ENCODE measurements at places on chromosomes 2 and 18. TPM values are rescaled to one million over a fixed set of nuclear protein-coding genes. Genes with fewer than 3 reads are reported as not detected.

DNA sequence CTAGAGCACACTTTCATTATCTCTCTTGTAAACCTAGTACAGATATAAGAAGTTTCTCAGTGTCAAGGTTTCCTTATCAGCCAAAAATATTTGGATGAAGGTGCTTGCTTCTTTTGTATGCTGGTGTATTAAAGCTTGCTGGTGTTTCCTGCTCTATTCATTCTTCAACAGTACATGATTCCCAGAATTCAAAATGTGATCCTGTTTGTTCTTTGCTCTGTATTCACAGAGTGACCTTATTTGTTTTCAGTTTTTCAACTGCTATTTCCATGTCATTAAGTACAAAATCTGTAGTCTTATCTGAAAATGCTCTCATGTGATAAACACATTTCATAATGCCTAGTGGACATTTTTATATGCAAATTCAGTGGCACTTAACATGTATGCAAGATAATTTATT lies 1185.8 kb downstream of the SUCLG1 start:
- no peak for DNase-seq
- H3K4me3 ChIP-seq = no peak overlapping the region
- H3K27me3 ChIP-seq = no peaks in the 10 kb centered on the region
- no peaks in the 10 kb centered on the region for H3K36me3 ChIP-seq

- DNase-seq = no peak
- H3K36me3 ChIP-seq = no peaks in the 10 kb centered on the region
- no peaks in the 10 kb centered on the region for H3K4me1 ChIP-seq
- no peak overlapping the region for H3K4me3 ChIP-seq
- H3K27me3 ChIP-seq = no peaks in the 10 kb centered on the region
Observed at GRCh38 chr2:6845312-6845711, 20.4 kb downstream of the CMPK2 start.

DNA sequence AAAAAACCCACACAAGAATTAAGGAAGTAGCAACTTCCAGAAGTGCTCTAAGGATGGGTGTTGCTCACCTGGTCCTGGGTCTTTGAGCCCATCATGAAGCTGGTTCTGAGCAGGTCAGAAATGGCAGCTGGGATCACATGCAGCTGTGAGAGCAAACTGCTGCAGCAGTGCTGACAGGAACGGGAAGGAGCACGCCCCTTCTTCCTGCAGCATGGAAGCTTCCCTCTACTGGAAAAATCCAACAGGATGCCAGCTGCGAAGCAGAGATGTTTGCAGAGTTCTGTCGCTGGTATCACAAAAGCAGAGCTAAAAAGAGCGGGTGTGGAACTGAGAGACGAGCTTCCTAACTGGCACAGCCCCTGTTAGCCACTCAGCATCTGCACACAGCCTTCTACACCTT lies 33.7 kb downstream of the EIF4E2 start:
- H3K27me3 ChIP-seq = no peaks in the 10 kb centered on the region
- H3K27ac ChIP-seq = no peak overlapping the region
- H3K36me3 ChIP-seq = no peaks in the 10 kb centered on the region
- H3K4me1 ChIP-seq = no peaks in the 10 kb centered on the region
- no peak for DNase-seq

DNA sequence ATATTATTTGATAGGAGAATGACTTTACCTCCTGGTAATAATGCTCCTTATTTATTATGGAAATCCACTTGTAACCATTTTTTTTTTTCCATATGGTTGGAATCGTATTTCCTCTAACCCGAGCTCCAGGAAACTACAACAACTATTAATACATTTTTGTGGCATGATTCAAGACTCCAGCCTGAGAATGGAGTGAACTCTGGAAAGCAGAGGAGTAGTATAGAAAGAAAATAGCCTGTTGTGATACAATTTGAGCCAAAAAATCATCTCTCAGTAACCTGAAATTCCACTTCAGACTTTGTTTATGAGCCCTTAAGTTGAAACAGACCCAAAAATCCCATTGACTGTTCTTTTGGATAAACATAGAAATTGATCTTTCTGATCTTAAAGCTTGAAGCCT lies 921.1 kb downstream of the SOCS6 start:
- no peaks in the 10 kb centered on the region for H3K4me1 ChIP-seq
- no peak for DNase-seq
- no peaks in the 10 kb centered on the region for H3K27me3 ChIP-seq
- no peak overlapping the region for H3K4me3 ChIP-seq
- H3K36me3 ChIP-seq = no peaks in the 10 kb centered on the region
- no peak overlapping the region for H3K27ac ChIP-seq

DNA sequence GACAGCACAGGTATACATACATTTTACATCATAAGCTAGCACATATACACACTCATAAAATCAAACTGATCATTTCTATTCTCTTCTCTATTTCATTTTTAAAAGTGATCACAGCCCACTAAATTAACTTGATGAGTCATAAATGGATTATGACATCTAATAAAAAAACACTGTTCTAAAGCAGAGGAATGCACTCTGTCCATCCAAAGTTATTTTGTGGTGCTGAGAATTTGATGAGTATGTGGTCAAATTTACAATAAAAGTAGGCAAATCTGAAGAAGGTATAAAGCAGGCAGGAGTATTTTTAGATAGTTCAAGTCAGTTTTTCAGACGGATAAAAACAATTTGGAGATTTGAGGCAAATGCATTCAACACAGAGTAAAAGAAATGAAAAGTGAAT lies 104.4 kb downstream of the NOL4 start:
- H3K27me3 ChIP-seq = no peaks in the 10 kb centered on the region
- no peak overlapping the region for H3K4me3 ChIP-seq
- DNase-seq = no peak

DNA sequence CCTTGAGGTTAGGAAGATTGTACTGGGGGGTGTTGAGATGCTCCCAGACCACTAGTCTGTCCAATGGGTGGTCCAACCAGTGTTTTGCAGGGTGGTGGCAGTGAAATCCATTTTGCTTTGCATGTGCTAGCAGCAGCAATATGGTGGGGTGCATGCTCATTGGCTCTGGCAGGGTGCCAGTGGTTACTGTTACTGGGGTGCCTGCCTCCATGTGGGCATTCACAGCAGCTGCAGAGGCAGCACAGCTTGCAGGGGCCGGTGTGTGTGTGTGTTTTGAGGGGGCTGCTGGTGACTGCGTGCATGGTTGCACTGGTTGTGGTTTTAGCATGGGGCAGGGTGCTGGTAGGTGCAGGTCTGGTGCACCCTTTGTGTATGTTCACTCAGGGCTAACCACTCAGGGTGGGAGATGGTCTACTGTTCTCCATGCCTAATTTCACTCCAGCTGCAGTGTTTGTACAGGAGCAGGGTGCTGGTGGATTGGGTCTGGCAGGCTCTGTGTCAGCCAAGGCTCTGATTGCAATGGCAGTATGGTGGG lies 265.4 kb downstream of the NUP35 start:
- H3K27ac ChIP-seq = no peak overlapping the region
- H3K27me3 ChIP-seq = no peaks in the 10 kb centered on the region
- H3K4me3 ChIP-seq = no peak overlapping the region
- H3K4me1 ChIP-seq = no peaks in the 10 kb centered on the region
- no peaks in the 10 kb centered on the region for H3K36me3 ChIP-seq

GRCh38 chr2:171487803-171488259 lies 34.4 kb upstream of the CYBRD1 start:
- H3K4me1 ChIP-seq = no peaks in the 10 kb centered on the region
- H3K36me3 ChIP-seq = no peaks in the 10 kb centered on the region
- H3K27me3 ChIP-seq = no peaks in the 10 kb centered on the region

DNA sequence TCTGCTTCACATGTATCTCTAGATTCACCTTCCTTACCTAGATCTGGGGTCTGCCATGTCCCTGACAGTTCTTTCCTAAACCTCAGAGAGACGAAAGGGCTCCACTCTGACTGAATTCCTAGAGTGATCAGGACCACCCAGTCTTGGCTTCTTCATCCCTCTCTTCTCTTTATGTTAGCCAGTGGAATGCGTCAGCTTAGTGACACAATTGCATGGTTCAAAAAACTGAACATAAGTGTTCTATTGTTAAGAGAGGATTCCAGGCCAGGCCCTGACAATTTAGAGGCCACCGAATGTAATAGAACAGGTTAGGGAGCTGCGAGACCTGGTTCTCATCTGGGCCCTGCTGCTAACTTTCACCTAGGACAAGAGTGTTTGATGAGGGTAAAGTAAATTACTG lies 10.0 kb downstream of the PRELID3A start:
- no peak overlapping the region for H3K4me3 ChIP-seq
- H3K27me3 ChIP-seq = no peaks in the 10 kb centered on the region
- H3K27ac ChIP-seq = no peak overlapping the region
- H3K36me3 ChIP-seq = no peaks in the 10 kb centered on the region

DNA sequence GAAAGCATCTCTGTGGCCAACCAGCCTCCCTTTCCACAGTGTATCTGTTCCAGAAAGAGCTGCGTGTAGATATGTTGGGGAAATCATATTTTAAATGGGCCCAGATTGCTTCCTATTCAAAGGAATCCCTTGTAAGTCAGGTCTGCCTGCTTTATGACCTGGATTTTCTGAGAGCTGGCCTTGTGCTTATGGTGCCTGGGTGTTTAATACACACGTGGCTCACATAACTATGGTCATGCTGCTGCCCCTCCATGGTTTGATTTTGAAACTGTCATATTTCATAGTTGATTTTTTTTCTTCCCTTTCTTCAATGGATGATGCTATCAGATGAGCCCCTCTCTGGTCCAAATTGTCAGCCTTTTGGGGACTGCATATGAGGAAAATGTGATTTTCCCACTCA lies 111.5 kb upstream of the CNGA3 start:
- H3K27ac ChIP-seq = no peak overlapping the region
- no peaks in the 10 kb centered on the region for H3K4me1 ChIP-seq
- no peaks in the 10 kb centered on the region for H3K36me3 ChIP-seq
- no peak for DNase-seq

GRCh38 chr18:35201256-35201931 lies 39.4 kb upstream of the ZNF397 start:
- no peak overlapping the region for H3K27ac ChIP-seq
- no peaks in the 10 kb centered on the region for H3K27me3 ChIP-seq
- no peak for DNase-seq

DNA sequence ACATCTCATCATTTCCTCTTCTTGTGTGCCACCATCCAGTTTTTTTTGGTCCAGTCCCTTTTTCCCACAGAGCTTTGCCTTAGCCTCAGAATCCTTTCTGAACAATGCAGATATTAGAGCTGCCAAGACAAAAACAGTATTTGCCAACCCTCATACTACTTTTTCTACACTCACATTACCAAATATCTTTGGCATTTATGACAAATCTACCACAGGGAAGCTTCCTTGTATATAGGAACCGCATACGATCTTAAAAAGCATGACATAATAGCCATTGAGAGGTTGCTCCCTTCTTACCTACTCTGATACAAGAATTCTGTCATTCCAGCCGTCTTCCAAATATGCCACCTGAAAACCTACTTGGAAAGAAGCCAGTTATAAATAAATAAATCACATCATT lies 9.4 kb downstream of the ZNF24 start:
- no peaks in the 10 kb centered on the region for H3K36me3 ChIP-seq
- no peak overlapping the region for H3K4me3 ChIP-seq
- no peaks in the 10 kb centered on the region for H3K27me3 ChIP-seq

GRCh38 chr18:33849731-33850130 lies 271.7 kb downstream of the ASXL3 start:
- H3K27ac ChIP-seq = no peak overlapping the region
- DNase-seq = no peak
- H3K36me3 ChIP-seq = no peaks in the 10 kb centered on the region

GRCh38 chr18:10230072-10230471 lies 224.4 kb upstream of the APCDD1 start:
- no peaks in the 10 kb centered on the region for H3K36me3 ChIP-seq
- DNase-seq = no peak

GRCh38 chr2:230137902-230138539 lies 69.3 kb upstream of the SLC16A14 start:
- no peak overlapping the region for H3K27ac ChIP-seq
- H3K36me3 ChIP-seq = no peaks in the 10 kb centered on the region
- no peak overlapping the region for H3K4me3 ChIP-seq
- no peaks in the 10 kb centered on the region for H3K4me1 ChIP-seq
- no peak for DNase-seq
- H3K27me3 ChIP-seq = no peaks in the 10 kb centered on the region

GRCh38 chr2:42937171-42937875 lies 144.9 kb upstream of the HAAO start:
- no peaks in the 10 kb centered on the region for H3K4me1 ChIP-seq
- no peak overlapping the region for H3K27ac ChIP-seq
- peak; percentile 46 for DNase-seq
- no peak overlapping the region for H3K4me3 ChIP-seq

- H3K4me1 ChIP-seq = no peaks in the 10 kb centered on the region
- no peaks in the 10 kb centered on the region for H3K36me3 ChIP-seq
- no peaks in the 10 kb centered on the region for H3K27me3 ChIP-seq
- H3K4me3 ChIP-seq = no peak overlapping the region
Observed at GRCh38 chr2:207469943-207470729, 59.6 kb upstream of the CREB1 start.

DNA sequence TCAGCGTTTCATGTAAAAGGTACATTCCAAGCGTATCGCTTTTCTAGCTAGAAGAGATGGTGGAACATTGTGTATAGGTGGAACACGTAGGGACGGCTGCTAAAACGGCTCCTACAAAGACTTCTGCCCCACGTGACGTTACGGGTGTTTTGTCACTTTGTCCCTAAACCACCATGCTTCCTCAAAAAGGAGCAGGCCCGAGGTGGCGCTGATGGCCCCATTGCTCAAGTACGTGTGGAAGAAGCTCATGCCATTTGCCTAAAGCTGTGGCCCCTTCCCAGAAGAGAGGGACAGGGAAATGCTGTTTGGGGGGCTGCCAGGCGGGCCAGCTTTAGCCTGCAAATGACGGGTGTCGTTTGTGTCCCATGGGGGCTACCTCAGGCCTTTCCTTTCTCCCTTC lies 72.7 kb downstream of the TMEM247 start:
- H3K27ac ChIP-seq = no peak overlapping the region
- no peak for DNase-seq
- no peak overlapping the region for H3K4me3 ChIP-seq
- peaks cover 6% of the 10 kb centered on the region for H3K4me1 ChIP-seq
- no peaks in the 10 kb centered on the region for H3K27me3 ChIP-seq

DNA sequence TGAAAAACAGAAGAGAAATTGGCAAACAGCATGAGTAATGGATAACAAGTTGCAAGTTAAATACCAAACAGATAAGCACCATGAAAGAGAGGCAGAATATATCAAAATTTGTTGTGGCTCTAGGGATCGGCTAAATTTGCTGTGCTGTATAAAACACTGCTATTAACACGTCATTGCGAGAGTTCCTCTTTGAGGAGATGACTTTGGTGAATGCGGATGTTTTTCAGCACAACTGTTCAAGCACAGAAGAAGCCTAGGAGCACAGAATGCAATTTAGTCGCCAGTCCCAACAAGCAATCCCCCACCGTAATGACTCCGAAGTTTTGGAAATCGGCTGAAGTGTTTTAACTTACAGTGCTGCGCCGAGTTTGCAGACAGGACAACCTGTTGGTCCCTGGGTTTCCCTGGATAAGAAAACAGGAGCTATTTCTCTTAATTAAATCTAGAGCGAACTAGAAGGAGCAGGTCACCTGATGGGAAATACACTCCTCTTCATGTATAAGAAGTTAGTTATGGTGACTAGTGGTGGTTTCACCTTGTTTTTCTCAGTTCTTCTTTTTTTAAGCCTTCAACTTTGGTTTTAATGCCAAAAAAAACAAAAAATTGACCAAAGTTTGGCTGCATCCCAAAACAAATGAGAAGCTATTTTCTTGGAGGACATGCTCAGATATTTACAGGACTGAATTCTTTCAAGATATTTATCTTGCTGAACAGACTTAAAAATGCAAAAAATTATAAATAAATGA lies 454.1 kb upstream of the SALL3 start:
- H3K4me1 ChIP-seq = no peaks in the 10 kb centered on the region
- no peaks in the 10 kb centered on the region for H3K27me3 ChIP-seq
- H3K27ac ChIP-seq = no peak overlapping the region
- DNase-seq = no peak
- H3K36me3 ChIP-seq = no peaks in the 10 kb centered on the region
- H3K4me3 ChIP-seq = no peak overlapping the region

Gene UPP2
- 0.28 TPM for total RNA-seq

Gene MAT2A
- total RNA-seq = 249 TPM

Gene MC4R
- not detected for total RNA-seq

Gene MXD1
- total RNA-seq = 7.3 TPM

Gene FRZB
- total RNA-seq = 15.1 TPM

Gene PRADC1
- total RNA-seq = 11.8 TPM

Data from uterus (tissue), 4 donors.